ENCODE measurements at places on chromosomes 2 and 18. TPM values are rescaled to one million over a fixed set of nuclear protein-coding genes. Genes with fewer than 3 reads are reported as not detected.

Gene ZNF892
- total RNA-seq: 3.8 TPM

DNA sequence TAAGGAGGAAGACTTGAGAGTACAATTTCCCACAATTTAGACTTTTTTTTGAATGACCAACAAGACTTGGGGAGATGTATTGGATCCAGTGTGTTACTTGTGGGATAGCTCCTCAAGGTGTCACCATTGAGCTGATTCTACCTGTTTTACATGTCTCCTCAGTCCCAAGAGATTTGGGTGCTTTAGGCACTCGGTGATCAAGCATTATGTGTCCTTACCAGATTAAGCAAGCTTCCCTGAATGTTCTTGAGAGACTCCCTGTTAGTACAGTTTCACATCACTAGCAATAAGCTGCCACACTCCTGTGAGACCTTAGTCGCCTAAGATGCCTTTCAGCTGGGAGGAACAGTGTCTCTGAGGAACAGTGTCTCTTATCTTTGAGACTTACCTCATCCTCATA is 384.3 kb upstream of the SYT4 start:
- no peaks in the 10 kb centered on the region for H3K36me3 ChIP-seq
- no peak overlapping the region for H3K4me3 ChIP-seq
- no peak overlapping the region for H3K27ac ChIP-seq
- H3K27me3 ChIP-seq: no peaks in the 10 kb centered on the region
- H3K4me1 ChIP-seq: no peaks in the 10 kb centered on the region

- no peak for DNase-seq
- H3K27me3 ChIP-seq: no peaks in the 10 kb centered on the region
- no peak overlapping the region for H3K4me3 ChIP-seq
- peaks cover 6% of the 10 kb centered on the region for H3K4me1 ChIP-seq
- H3K36me3 ChIP-seq: no peaks in the 10 kb centered on the region
Measured at GRCh38 chr2:64065516-64065915, 46.3 kb upstream of the VPS54 start.

DNA sequence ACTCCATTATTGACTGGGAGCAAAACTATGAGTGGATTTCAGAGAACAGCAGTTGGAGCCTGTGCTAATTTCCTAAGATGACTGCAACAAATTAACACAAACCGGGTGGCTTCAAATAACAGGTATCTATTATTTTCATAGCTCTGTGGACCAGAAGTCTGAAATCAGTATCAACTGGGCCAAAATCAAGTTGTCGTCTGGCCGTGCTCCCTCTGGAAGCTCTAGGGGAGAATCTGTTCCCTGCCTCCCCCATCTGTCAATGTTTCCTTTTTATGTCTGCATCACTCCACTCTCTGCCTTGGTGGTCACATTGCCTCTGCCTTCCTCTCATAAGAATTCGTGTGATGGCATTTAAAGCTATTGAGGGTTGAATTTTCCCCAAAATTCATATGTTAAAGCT is 269.8 kb downstream of the TMX3 start:
- no peaks in the 10 kb centered on the region for H3K36me3 ChIP-seq
- no peak overlapping the region for H3K27ac ChIP-seq
- DNase-seq: no peak
- H3K27me3 ChIP-seq: no peaks in the 10 kb centered on the region
- no peaks in the 10 kb centered on the region for H3K4me1 ChIP-seq
